ENCODE measurements at places on chromosomes 16 and 17.
A peak's percentile ranks its signal among the peaks of the same experiment; 100 is the strongest.

DNA sequence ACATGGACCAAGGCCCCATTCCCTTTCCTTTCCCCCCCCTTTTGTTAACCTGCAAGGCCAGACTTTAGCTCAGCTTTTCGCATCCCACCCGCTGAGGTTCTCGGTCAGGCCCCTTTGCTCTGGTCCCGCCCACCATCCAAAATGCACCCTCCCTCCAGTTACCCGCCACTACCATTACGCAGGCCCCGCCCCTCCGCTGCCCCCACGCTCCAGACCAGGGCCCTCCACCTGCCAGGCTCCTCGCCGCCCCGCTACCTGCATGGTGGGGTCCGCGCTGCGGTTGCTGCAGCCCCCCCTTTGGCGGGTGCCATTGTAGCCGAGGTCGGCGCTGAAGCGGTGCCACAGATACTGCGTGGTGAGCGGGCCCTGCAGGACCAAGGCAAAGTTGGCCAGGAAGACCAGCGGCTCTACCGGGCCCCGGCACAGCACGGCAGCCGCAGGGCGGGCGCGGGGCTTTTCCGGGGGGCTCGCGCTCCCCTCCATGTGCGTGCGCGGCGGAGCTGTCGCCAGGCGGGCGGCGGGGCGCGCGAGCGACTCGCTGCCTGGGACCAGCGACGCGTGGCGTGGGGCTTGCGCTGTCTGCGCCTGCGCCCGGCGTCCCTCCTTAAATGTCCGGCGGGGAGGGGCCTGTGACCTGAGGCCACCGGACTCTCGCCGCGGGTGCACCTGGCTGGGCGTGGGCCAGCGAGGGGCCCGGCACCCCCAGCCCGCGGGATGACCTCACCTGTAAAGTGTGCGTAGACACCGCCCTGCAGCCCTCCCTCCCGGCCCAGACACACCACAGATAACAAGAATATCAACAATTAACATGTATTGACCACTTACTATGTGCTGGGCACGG lies at the start of gene SLC46A1:
Gene SLC46A1 (minus strand): TSS at position 581 of the 841 bp plus-strand sequence. CDS start 98 bp downstream, at position 483.
- no peak for DNase-seq

GRCh38 chr17:1474402-1475189 lies 17.9 kb downstream of the MYO1C start:
- no peak for DNase-seq

DNA sequence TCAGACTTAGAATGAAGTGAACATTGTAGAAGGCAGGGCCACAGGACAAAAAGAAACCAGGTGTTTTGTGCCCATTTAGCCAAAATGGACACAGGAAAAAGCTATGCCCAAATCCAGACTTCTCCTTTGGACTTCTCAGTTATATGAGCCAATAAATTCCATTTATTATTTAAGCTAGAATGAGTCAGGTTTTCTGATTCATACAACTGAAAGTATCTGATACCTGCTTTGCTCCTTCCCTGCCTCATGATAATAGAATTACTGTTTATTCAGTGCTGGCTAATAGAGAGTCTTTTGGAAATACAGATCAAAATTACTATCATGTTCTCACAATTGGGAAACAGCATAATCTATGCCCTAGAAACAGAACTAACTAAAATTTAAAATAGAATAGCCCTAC lies 8.7 kb upstream of the CPD start:
- peak; percentile 15 for DNase-seq

DNA sequence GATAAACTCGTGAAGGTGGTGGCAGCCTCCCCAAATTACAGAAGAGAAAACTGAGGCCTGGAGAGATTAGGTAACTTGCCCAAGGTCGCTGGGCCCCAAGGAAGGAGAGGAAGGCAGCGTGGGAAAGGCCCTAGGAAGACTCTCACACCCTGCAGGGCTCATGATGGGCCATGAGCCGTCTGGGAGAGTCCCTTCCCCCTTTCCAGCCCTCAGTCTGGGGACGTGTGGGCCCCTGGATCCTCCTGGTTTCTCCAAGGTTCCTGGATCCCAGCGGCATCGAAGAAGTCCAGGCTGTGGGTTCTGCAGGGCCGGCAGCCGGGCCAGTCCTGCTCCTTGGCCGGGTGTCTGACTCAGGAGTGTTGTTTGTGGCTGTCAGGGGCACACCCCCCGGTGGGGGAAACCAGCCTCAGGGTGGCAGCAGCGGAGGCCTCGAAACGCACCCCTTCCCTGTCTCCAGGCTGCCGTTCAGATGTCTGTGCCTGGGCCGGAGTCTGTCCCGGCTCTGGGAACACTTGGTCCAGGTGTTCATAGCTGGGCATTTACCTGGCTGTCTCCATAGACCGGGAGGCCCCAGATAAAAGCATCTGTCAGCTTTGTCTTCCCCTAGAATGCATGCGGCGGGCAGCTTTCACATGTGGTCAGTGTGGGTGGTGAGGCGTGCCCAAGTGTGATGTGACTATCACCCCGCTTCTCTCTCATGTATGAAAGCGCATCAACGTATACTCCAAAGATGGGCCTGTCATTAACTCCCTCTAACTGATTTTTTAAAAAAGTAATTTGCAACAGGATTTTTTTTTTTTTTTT lies 3.7 kb upstream of the RAP1GAP2 start:
- DNase-seq: no peak

GRCh38 chr17:50793007-50793406 lies 25.7 kb upstream of the ANKRD40CL start:
- no peak for DNase-seq

DNA sequence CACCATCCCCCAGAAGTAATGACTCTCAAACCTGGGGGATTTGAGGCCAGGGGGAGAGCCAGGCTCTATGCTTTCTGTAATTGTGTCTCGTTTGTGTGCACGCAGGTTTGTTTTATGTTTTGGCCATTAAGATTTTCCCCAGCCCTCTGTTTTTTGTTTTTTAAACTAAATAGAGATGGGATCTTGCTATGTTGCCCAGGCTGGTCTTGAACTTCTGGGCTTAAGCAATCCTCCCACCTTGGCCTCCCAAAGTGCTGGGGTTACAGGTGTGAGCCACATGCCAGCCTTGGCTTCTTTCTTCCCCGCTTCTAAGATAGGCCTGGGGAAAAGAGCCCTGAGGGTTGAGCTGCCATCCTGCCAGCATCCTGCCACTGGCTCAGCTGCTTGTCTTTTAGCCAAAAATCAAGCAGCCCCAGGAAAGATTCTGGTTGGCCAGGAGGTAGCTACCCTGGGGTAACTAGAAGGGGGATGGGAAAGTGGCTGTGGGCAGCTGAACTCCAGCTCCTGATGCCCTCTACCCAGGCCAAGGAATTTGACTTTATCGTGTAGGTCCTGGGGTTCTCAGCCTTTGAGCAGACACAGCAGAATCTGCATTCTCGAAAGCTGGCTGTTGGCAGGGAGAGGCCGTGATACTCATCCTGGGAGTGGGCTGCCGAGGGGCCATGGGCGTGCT lies 18.4 kb downstream of the KDM8 start:
- peak; percentile 40 for DNase-seq

All from foreskin fibroblast (primary cell).